ENCODE measurements at places on chromosomes 1 and 21. TPM values are rescaled to one million over a fixed set of nuclear protein-coding genes. Genes with fewer than 3 reads are reported as not detected.

GRCh38 chr1:9250411-9251381, 16.1 kb downstream of the H6PD start:
- peaks cover 9% of the 10 kb centered on the region for H3K4me1 ChIP-seq
- H3K27ac ChIP-seq: no peak overlapping the region
- H3K27me3 ChIP-seq: no peaks in the 10 kb centered on the region
- H3K4me3 ChIP-seq: no peak overlapping the region
- DNase-seq: peak; percentile 85
- peaks cover 38% of the 10 kb centered on the region for H3K36me3 ChIP-seq

Gene SLAMF6
- total RNA-seq: not detected

Gene CRNN
- total RNA-seq: not detected

Gene CORT
- total RNA-seq: 0.29 TPM

DNA sequence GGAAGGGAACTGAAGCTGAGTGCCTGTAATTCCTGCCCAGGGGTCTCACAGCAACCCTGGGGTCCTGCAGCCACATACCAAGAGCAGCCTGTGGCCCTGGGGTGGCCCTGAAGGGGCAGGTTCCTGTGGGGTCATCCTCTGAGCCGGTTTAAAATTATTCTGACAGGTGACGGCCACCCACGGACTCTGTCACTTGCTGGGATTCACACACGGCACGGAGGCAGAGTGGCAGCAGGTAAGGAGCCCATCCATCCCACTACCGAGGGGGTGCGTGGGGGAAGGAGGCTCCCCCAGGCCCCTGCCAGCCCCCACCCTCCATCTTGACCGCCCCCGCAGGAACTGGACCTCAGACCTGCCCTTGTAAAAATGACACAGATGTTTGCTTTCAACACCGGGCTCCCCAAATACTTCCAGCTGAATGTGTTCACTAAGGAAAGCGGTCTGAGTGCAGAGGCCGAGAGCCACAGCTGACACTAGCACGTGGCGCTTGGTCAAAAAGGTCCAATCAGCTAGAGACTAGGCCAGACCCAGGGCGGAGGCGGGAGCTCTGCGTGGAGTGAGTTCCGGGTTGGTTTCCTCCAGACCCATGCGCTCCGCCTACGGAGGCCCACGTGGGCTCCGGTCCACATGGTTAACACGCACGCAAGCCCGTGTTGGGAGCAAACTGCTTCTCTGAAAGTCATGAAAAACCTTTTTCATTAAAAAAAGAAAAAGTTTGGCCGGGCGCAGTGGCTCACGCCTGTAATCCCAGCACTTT, 10.0 kb downstream of the YBEY start:
- H3K27ac ChIP-seq: no peak overlapping the region
- H3K4me3 ChIP-seq: no peak overlapping the region
- H3K27me3 ChIP-seq: peaks cover 2% of the 10 kb centered on the region
- peak; percentile 90 for DNase-seq

DNA sequence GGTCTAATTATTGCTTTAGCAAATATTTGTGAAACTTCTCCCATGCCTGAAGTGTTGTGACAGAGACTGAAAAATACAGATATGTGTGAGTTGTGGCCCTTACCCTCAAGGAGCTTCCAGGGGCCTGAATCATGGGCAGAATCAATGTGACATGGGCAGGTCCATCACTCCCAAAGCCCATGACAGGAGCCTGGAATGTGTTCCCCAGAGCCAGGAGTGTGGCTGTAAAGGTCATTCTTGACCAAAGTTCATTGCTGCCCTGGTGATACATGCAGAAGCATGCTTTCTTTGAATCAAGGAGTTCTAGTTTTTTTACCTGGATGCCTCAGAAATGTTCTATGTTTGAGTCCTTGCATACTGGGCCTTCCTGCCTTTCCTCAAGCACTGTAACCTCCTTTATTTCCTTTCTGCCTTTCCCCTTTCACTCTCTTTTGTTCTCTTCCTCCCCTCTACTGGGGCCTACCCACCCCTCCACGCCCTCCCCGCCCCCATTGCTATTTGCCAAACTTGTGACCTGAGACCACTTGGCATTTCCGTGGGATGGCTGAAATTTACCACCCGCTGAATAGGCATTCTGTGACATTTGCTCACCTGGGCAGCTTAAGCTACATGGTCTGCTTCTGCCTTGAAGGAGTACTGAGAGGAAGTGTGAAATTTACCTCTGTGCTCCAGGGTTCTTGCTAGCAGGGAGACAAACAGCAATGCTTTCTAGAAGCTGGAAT, 19.7 kb downstream of the PBX1 start:
- no peak overlapping the region for H3K4me3 ChIP-seq
- DNase-seq: no peak
- H3K27ac ChIP-seq: no peak overlapping the region
- H3K4me1 ChIP-seq: no peaks in the 10 kb centered on the region
- H3K36me3 ChIP-seq: no peaks in the 10 kb centered on the region

DNA sequence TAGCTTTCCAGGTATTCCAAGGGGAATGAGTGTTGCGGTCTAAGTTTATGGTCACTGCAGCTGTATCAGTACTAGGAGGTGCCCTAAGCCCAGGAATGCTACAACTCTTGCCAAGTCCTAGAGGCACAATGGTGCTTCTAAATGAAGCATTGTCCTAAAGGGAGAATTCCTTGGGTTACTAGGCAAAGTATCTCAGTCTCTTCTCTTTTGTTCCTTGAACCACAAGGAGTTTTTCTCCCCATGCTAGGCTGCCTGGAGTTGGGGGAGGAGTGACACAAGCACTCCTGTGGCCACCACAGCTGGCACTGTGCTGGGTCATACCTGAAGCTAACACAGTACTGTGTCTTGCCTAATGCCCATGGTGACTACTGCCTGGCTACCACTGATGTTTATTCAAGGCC, 50.7 kb downstream of the KMO start:
- H3K4me1 ChIP-seq: no peaks in the 10 kb centered on the region
- no peaks in the 10 kb centered on the region for H3K36me3 ChIP-seq
- DNase-seq: no peak
- no peaks in the 10 kb centered on the region for H3K27me3 ChIP-seq

DNA sequence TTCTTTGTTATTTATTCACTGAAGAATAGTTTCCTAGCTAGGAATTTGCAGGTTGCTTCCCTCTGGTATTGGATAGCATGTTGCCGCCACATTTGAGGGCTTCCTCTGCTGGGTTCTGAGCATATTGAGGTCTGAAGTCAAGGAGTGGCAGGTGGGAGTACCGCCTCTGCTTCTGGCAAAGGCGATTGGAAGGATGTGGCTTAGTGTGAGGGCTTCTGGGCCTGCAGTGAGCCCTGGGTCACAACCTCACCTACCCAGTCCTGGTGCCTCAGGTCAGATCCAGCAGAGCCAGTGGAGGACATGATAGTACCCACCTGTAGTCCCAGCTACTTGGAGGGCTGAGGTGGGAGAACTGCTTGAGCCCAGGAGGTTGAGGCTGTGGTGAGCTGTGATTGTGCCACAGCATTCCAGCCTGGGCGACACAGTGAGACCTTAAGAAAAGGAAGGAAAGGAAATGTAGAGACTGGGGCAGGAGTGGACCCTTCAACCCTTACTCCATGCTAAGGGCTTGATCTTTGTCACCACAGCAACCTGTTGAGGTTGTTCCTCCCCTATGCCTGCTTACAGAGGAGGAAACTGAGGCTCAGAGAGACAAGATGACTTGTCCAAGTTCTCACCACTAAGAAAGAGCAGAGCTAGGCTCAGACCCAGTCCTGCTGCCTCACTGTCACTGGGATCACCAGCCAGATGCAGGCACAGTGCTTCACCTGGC, 22.8 kb downstream of the A3GALT2 start:
- H3K36me3 ChIP-seq: peaks cover 32% of the 10 kb centered on the region
- H3K4me1 ChIP-seq: peaks cover 12% of the 10 kb centered on the region
- no peak overlapping the region for H3K27ac ChIP-seq
- no peak overlapping the region for H3K4me3 ChIP-seq
- H3K27me3 ChIP-seq: no peaks in the 10 kb centered on the region
- no peak for DNase-seq

- no peaks in the 10 kb centered on the region for H3K36me3 ChIP-seq
- no peak overlapping the region for H3K27ac ChIP-seq
- DNase-seq: no peak
- no peaks in the 10 kb centered on the region for H3K4me1 ChIP-seq
Measured at GRCh38 chr1:200891774-200892157, 2.9 kb upstream of the INAVA start.

Gene KIF2C
- 3.8 TPM for total RNA-seq

Gene TNFRSF9
- under 0.01 TPM for total RNA-seq

GRCh38 chr1:111963985-111964738, 25.3 kb downstream of the KCND3 start:
- H3K27ac ChIP-seq: no peak overlapping the region
- H3K36me3 ChIP-seq: no peaks in the 10 kb centered on the region
- H3K4me3 ChIP-seq: no peak overlapping the region
- DNase-seq: no peak

DNA sequence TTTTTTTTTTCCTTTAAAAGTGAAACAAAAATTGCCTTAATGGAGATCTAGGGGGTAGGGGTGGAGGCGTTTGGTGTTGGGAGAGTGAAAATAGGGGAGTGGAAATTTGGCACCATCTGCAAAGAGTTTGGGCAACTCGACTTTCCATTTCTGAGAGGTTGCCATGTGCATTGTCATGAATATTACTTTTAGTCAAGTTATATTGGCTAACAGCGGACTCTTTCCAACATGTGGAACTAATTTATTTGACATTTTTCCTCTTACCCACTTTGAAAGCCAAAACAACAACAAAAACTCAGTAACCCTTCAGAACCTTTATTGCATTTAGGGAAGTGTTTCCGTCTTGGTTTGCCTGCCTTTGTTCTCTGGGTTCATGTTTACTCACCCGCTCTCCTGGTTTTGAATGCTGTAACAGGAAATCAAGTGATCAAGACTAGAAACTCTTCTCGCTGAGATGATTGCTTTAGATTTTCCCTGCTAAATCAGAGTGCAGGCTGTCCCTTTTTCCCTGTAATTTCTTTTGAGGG, 70.4 kb downstream of the CACHD1 start:
- no peaks in the 10 kb centered on the region for H3K36me3 ChIP-seq
- no peak overlapping the region for H3K27ac ChIP-seq
- no peak for DNase-seq
- H3K4me3 ChIP-seq: peak overlapping the region; percentile 62
- peaks cover 27% of the 10 kb centered on the region for H3K4me1 ChIP-seq
- no peaks in the 10 kb centered on the region for H3K27me3 ChIP-seq

GRCh38 chr1:1959840-1960479, 40.9 kb upstream of the TMEM52 start:
- no peak overlapping the region for H3K4me3 ChIP-seq
- peak; percentile 98 for DNase-seq
- H3K4me1 ChIP-seq: no peaks in the 10 kb centered on the region
- no peaks in the 10 kb centered on the region for H3K36me3 ChIP-seq
- peaks cover 15% of the 10 kb centered on the region for H3K27me3 ChIP-seq

Gene AMY2A
- not detected for total RNA-seq

DNA sequence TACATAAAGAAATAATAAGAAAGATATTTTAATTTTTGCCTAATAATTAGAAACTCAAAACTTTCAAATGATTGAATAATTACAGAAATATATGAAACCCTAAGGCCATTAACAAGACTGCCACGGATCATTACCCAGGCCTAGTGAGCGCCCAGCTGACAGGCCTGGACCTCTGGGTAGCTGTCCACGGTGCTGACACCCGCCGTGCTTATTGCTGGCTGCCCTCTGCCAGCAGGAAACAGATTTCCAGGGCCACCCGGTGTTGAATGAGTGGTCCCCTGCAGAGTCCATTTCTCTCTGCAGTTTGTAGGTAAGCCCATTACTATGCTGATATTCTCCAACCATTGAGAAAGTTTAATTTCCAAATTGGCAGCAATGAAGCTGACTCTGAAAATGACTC, 254.4 kb upstream of the GJB5 start:
- H3K27me3 ChIP-seq: no peaks in the 10 kb centered on the region
- no peak for DNase-seq
- H3K4me3 ChIP-seq: no peak overlapping the region
- H3K27ac ChIP-seq: no peak overlapping the region
- H3K36me3 ChIP-seq: no peaks in the 10 kb centered on the region
- no peaks in the 10 kb centered on the region for H3K4me1 ChIP-seq

DNA sequence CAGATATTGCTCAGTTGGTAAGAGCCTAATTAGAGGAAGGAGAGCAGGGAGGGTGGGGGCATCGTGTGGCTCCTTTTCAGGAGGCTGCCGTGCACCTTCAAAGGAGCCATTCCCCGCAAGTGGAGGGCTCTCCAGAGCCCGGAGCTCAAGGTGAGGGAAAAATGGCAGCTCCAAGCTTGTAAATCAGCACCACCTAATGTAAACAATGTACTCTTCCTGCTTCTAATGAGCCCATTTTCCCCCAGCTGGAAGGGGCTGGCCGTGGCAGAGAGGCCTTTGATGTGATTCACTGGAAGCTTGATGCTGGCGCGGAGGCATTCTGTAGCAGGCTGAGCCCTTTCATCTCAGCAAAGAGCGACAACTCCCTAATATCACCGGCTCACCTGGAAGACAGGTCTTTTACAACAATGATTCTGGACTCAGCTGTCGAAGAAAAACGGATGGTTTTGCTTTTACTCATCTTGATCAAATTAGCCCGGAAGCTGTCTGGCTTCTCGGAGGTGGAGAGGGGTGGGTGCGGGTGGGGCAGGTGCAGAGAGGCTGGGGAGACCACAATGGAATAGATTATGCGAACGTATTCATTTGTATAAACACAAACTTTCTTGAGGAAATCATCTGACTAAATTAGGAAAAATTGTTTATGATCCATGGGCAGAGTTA, 112.5 kb downstream of the RRAGC start:
- H3K27ac ChIP-seq: no peak overlapping the region
- H3K4me1 ChIP-seq: no peaks in the 10 kb centered on the region
- H3K27me3 ChIP-seq: peaks cover 2% of the 10 kb centered on the region
- no peaks in the 10 kb centered on the region for H3K36me3 ChIP-seq
- H3K4me3 ChIP-seq: no peak overlapping the region

GRCh38 chr1:245363461-245364200, 208.8 kb downstream of the KIF26B start:
- H3K27me3 ChIP-seq: no peaks in the 10 kb centered on the region
- no peak overlapping the region for H3K4me3 ChIP-seq
- H3K27ac ChIP-seq: no peak overlapping the region
- no peaks in the 10 kb centered on the region for H3K36me3 ChIP-seq

Gene KRTAP26-1
- total RNA-seq: not detected

Gene MAGOH
- 15.6 TPM for total RNA-seq

DNA sequence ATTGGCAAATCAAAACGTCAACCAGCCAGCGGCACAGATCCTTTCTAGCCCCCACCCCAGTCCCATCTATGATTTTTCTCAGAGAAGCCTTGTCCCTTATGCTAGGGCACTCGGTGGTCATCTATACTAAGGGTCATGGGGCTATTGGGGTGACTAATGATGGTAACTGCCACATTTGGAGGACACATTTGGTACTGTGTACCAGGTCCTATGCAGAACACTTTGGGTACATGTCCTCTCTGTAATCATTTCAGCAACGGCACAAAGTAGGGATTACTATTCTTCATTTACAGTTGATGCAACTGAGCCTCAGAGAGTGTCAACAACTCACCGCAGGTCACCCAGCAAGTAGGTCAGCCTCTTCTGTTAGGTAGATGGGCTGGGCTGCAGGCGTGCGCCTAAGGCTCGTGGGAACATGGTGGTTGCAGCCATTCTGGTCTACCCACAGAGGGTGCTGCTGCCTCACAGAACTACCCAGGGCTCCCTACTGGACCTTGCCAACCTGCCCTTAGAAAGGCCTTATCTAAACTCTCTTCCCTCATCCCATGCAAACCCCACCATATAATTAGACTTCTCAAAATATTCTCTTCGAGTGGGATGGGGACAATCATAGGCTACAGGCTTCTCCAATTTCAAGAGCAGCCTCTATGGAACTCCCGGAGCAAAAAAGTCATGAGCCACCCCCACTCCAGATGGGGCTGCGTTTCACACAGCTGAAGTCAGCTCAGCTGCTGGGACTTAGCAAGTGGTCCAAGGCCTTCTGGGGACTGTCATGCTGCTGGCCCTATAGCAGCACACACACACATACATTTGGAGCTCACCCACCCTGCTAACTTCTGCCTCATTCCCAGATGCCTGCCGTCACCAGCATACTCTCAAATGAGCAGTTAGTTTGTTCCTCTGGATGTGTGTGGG, 5.8 kb upstream of the SDHB start:
- no peaks in the 10 kb centered on the region for H3K36me3 ChIP-seq
- peaks cover 12% of the 10 kb centered on the region for H3K4me1 ChIP-seq
- H3K27ac ChIP-seq: no peak overlapping the region

Gene LHX8
- not detected for total RNA-seq
